Aorta (tissue), 5 donors: ENCODE measurements at places on chromosomes 3 and 15. TPM values are rescaled to one million over a fixed set of nuclear protein-coding genes. Genes with fewer than 3 reads are reported as not detected.

CASR gene
- not detected for total RNA-seq

TRPM1 gene
- total RNA-seq = not detected

CPA3 gene
- 5.6 TPM for total RNA-seq

TMEM212 gene
- total RNA-seq = not detected
